ENCODE measurements at places on chromosomes 2 and 18. TPM values are rescaled to one million over a fixed set of nuclear protein-coding genes. Genes with fewer than 3 reads are reported as not detected.

DNA sequence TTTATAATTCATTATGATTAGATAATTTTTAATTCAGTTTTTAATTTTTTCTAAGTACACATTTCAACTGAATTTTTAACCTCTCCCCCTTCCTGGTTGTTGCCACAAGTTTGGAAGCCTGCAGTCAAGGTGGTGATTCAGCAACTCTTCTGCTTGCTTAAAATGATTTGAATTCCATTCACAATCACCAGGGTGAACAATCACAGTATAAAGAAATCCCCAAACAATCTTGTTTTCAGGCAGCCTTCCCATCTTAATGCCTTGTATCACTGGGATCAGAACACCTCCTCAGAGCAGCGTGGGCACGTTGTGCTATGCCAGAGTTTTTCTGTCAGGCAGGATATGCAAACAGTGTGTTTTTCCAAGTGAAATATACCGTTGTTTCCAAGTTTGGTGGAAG is 46.7 kb upstream of the BARD1 start:
- no peak overlapping the region for H3K4me3 ChIP-seq
- H3K36me3 ChIP-seq: no peaks in the 10 kb centered on the region
- no peaks in the 10 kb centered on the region for H3K27me3 ChIP-seq
- no peaks in the 10 kb centered on the region for H3K4me1 ChIP-seq
- no peak for DNase-seq
- no peak overlapping the region for H3K27ac ChIP-seq

DNA sequence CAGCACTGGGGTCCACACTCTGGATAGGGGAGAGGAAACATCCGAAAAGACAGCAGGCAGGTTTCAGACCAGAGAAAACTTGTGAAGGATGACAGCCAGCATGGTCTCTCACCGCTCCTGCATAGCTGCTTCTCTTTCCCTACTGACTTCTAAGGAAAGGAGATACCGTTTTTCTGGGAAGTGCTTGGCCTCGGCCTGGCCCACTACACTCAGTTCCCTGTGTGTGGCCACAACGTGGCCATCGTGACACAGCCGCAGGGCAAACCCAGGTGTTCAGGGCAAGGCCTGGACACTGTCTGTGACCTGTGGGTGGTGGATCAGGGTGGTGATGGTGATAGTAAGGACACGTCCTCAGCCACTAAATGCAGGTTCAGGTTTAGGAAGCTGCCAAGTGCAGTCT is 34.2 kb upstream of the ACAA2 start:
- H3K4me1 ChIP-seq: peaks cover 8% of the 10 kb centered on the region
- H3K27me3 ChIP-seq: peaks cover 14% of the 10 kb centered on the region
- no peak for DNase-seq
- no peaks in the 10 kb centered on the region for H3K36me3 ChIP-seq
- no peak overlapping the region for H3K27ac ChIP-seq

Gene CARF
- 8.8 TPM for total RNA-seq

Gene PROKR1
- 0.38 TPM for total RNA-seq

Gene CD8B
- not detected for total RNA-seq

Gene ANKAR
- 8.5 TPM for total RNA-seq
